ENCODE measurements at places on chromosomes 4 and X. TPM values are rescaled to one million over a fixed set of nuclear protein-coding genes. Genes with fewer than 3 reads are reported as not detected.

DNA sequence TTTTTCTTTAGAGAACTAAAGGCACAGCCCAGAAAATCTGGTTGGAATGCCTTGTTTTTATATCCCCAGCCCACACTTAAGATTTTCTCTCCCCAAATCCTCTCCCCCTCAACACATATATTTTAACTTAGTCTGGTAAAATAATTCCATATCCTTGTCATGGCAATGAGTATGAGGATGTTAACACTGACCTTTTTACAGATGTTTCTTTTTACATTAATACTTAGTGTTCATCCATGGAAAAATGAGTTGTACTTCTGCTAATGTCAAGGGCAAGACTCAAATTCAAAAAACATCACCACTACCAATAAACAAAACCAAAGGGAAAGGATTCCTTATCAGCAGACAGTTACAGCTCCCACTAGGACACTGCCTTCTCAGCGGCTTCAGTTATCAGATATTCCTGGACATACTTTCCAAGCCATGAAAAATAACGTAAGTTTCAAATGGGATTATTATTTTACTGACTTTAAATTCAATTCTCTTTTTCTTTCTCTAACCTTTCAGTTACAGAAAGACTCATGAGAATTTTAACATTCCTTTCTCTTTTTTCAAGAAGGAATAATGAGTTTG, 83.3 kb downstream of the RASL11B start:
- no peak for DNase-seq

DNA sequence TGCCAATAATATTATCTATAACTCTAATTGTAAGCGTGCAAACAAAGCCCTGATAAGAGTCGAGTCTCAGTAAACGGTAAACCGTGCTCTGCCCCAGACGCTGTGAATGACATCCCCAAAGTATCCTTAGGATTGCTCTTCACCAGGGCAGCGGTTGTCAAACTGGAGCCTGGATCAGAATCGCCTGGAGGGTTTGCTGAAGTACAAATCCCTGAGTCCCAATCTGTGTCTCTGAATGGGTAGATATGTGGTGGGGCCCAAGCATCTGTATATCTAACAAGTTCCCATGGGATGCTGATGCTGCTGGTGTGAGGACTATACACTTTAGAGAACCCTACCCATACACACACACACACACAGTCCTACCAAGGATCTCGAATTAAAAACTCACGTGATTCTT, 813 bp upstream of the APBB2 start:
- peak; percentile 43 for DNase-seq

- DNase-seq: no peak
Observed at GRCh38 chrX:71367396-71367795, 1.2 kb downstream of the TAF1 start.

DNA sequence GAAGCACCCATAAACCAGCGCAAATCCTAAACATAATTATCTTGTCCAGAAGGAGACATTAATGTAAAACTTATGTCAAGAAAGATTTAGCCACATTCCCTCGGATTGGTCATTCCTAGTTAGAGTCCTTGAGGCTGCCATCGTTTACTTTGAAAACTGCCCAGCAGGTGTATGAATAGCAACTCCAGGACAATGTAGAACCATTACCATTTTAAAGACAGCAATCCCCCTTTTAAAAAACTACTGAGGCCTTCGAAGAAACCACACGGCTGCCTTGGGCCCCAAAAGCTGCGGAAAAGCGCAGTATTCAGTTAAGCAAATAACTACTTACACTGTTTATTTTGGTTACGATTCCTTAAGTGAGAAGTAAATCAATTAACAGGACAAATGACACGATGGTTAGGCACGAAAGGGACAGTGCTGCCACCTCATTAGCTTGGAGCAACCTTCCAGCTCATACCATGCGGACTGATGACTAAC, 822 bp upstream of the SGMS2 start:
- DNase-seq: no peak

DNA sequence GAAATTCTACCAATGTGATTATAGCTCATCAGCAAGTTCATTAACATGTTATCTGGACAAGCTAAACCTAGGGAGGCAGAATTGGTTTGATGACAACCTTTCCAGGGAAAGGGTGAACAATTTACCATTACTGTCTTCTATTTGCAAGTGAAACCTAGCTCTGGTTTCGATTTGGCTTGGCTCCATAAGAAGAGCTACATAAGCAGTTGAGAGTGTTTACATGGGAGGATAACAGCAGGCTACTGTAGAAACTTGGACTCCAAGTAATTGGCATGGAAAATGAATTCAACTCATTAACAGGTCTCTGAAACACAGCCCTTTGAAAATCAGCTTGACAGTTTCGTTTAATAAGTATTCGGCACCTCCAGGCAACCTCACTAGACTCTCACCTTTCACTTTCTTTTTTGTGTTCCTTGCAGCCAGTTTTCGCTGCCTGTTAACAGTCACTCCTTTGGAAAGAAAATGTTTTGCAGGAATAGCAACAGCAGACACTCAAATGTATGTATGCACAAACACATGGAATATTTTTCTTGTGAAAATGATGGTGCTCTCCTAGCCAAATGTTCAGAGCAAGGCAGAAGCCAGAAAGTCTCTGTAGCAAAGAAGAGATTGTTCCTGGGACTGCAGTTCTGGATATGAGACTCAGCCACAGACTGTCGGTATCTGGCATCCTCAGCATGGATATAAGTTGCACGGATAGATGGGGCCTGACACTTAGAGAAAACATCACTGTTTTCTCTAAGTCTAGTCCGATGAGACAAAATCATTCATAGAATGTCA, 27.5 kb downstream of the POU3F4 start:
- DNase-seq: no peak

- DNase-seq: no peak
Observed at GRCh38 chrX:119617517-119618164, 11.4 kb upstream of the NKRF start.

GRCh38 chr4:128386761-128387599, 99.4 kb upstream of the PGRMC2 start:
- peak; percentile 18 for DNase-seq

The PCDH10 gene
- 110 TPM for total RNA-seq
